Activated CD4-positive, alpha-beta T cell treated with anti-CD3 and anti-CD28 coated beads for 36 hours (primary cell): ENCODE measurements at places on chromosomes 4 and X. TPM values are rescaled to one million over a fixed set of nuclear protein-coding genes. Genes with fewer than 3 reads are reported as not detected.

THAP9 gene
- total RNA-seq: 1.7 TPM

DNA sequence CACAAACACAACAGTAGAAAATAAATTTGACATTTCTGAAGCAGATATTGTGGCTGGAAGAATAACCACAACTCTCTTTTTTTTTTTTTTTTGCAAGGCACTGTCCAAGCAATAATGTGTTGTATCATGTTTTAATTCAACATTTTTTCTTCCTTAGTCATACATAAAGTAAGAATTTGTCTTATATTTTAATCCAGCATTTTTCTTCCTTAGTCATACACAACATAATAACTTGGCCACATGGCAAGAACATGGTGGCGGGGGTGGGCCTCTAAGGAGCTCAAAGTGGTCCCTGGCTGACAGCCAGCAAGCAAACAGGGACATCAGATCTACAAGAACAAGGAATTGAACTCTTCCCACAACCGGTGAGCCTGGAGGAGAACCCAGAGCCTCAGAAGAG, 20.2 kb downstream of the FBXW7 start:
- H3K27me3 ChIP-seq: no peaks in the 10 kb centered on the region
- peaks cover 30% of the 10 kb centered on the region for H3K4me1 ChIP-seq
- H3K4me3 ChIP-seq: no peak overlapping the region
- no peak for DNase-seq
- H3K27ac ChIP-seq: no peak overlapping the region

DNA sequence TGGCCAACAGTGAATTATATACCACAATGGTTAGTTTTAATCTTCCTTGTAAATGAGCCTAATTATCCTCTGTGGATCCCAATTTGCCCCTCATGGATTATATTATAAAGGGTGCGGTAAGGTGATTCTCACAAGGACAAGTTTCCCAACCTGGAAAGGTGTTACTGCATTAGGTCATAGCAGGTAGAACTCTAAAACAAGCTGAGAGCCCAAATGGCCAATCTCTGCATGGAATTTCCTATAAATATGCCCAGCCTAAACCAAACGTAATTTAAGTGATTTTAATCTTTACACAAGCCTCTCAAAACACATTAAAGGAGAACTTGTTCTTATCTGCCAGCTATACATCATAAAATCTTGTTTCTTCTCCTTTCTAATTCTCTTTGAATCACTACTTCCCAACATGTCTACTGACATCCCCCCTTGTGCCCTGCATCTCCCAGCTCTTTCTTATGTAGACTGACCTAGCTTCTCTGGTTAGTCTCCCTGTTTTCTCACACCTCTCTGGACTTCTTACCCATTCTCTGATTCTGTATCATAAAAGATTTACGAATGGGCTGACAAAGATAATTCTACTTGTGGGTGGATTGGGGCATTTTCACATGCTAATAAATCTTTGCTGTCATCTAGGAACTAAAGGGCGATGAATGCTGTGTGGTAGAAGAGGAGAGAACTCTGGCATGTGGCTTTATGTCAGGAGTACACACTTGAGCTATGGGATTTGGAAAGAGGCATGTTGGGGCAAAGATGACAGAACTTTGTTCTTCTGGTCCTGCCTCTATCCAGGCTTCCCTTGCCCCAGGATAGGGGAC, 94.3 kb upstream of the PGRMC2 start:
- H3K27ac ChIP-seq: no peak overlapping the region
- DNase-seq: no peak
- H3K27me3 ChIP-seq: no peaks in the 10 kb centered on the region
- H3K36me3 ChIP-seq: peaks cover 2% of the 10 kb centered on the region
- H3K4me1 ChIP-seq: no peaks in the 10 kb centered on the region

DNA sequence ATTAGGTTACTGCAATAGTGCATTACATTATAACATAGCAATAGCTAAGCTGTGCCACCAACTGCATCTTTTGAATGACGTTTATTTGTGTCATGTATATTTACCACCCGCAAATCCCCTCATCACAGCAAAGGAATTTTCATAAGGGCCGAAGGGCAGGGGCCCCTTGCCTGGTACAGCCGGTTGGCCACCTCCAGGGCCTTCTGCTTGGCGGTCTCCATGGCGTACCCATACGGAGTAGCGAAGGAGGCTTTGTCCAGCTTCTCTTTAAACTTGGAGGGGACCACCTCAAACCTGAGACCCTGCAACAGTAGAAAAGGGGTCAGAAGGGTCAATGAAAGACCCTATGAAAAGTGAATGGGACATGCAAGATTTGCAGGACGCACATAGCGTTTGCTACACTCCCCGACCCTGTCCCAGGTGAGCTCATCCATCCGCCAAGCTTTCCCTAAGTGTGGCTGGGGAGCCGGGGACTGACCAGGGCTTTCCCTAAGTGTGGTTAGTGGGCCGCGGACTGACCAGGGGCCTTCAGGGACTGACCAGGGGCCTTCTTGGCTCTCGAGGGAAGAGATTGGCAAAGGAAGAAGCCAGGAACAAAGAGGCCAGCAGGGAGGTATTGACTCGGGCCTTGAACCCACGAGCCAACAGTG, 10.6 kb downstream of the ASMTL start:
- H3K27me3 ChIP-seq: no peaks in the 10 kb centered on the region
- DNase-seq: no peak
- H3K36me3 ChIP-seq: peaks cover 64% of the 10 kb centered on the region
- no peaks in the 10 kb centered on the region for H3K4me1 ChIP-seq
